ENCODE measurements at places on chromosomes 2 and 18.

DNA sequence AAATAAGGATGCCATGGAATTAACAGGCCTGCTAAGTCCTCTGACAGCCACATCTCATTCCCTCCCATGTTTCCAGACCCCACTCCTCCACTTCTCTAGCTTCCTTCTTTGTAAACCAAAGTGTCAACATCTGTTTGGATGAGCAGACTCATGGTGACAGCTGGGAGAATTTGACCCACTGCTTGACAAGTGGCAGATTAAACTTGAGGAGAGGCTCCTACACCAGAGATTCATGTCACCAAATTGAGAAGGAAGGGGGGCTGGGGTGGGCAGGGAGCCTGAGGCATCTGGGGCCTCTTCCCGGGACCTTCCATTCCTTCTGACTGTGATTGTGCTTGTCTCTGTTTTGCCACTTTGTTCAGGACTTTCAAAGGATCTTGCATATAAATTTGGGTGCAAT is 41.0 kb upstream of the IGFBP5 start:
- DNase-seq, result no peak

GRCh38 chr18:47826157-47827074 is 104.0 kb downstream of the SMAD2 start:
- no peak for DNase-seq

DNA sequence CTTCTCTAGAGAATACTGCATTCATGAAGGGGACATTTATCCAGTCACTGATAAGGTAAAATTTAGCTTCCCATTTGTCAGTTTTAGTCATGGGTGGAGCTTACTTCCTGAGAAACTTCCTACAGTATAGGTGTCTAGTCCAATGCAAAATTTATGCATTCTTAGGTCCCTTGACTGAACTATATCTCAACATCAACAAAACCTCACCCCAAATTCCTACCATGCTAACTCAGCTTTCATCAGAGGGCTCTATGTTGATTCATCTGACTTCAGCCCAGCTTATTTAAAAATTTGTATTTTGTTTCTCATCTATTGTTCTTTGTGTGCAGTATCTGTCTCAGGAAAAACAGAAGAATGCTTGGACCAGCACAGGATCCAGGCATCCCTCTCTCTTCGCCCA is 296.4 kb upstream of the ACVR2A start:
- DNase-seq, result no peak

GRCh38 chr2:240875228-240876034 is 6.8 kb downstream of the AGXT start:
- no peak for DNase-seq

DNA sequence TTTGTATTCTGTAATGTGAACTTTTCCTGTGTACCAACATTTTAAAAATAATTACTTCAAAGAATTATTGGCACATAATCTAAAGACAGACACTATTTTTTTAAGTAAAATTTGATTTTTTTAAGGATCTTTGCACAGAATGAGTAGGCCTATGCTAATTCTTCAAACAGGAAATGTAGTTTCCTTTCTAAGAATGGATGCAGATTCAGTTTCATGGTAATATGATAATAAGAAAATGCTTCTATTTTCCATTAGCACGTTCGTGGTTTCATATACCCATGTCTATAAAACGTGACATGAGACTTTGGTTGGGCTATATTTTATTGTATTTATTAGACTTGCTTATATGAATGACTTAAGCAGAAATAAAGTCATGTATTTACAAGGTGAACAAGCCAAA is 191.8 kb upstream of the RBBP8 start:
- no peak for DNase-seq

- DNase-seq, result no peak
Measured at GRCh38 chr2:37892436-37893114, 32.5 kb upstream of the RMDN2 start.

GRCh38 chr2:47226132-47226922 is 71.2 kb upstream of the STPG4 start:
- DNase-seq, result no peak

GRCh38 chr18:74251297-74252038 is 40.3 kb downstream of the CYB5A start:
- no peak for DNase-seq

GRCh38 chr2:75728614-75729419 is 18.1 kb upstream of the GCFC2 start:
- DNase-seq, result no peak

- DNase-seq, result no peak
Measured at GRCh38 chr18:52936931-52937330, 596.9 kb downstream of the DCC start.

DNA sequence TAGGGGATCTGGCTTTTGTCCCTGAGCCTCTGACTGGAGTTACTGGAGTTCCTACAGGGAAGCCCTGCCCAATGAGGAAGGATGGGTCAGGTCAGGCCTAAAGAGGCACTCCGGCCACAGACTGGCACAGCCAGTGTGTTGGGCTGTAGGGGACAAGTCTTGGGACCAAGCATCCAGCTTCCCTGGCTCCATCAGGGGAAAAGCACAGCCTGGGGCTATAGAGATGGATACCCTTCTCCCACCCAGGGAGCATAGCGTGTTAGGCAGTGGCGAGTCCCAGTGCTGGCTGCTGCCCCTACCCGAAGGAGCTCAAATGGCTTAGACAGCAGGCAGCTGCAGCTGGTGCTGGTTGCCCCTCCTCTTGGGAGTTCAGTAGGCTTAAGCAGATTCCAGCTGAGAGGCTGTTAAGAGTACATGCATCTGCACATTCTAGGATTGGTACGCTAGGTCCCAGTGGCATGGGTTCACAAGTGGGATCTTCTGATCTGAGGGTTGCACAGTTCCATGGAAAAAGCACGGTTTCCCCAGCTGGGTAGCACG is 111.4 kb downstream of the DCDC2C start:
- DNase-seq, result no peak

- no peak for DNase-seq
Measured at GRCh38 chr2:31483246-31483645, 68.7 kb upstream of the XDH start.

- no peak for DNase-seq
Measured at GRCh38 chr2:230205721-230206120, 14.1 kb downstream of the SP110 start.

- no peak for DNase-seq
Measured at GRCh38 chr2:182377467-182377866, 49.4 kb downstream of the PDE1A start.

DNA sequence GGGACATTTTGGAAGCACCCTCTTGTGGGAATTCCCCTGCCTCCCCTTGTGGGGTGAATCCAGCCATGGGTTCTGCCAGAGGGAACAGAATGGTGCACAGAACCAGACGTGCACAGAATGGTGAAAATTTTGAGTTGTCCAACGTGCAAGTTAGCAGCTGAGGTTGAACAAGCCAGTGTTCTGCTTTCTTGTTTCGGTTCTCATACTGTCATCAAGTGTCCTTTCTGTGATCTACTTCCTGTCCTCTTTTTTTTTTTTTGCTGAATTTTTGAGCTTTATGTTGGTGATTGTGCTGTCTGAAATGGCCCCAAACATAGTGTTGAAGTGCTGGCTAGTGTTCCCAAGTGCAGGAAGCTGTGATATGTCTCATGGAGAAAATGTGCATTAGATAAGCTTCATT is 21.5 kb upstream of the REEP1 start:
- no peak for DNase-seq

DNA sequence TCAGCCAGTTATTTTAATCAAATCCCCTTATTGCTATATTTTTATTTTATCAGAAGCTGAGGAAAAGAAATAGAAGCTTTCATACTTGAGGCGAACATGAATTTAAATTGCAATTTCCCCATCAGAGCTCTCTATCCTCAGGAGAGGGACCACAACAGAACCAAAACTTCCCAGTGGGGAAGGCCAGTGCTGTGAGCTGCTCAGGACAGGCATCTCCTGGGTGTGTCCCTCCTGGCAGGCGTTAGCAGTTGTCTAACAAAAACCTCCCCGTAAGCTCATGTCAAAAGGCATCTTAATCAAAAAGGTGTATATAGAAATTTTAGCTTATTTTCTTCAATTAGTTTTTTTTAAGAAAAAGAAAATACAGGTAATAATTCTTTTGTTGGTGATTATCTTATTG is 93.0 kb downstream of the PID1 start:
- no peak for DNase-seq

DNA sequence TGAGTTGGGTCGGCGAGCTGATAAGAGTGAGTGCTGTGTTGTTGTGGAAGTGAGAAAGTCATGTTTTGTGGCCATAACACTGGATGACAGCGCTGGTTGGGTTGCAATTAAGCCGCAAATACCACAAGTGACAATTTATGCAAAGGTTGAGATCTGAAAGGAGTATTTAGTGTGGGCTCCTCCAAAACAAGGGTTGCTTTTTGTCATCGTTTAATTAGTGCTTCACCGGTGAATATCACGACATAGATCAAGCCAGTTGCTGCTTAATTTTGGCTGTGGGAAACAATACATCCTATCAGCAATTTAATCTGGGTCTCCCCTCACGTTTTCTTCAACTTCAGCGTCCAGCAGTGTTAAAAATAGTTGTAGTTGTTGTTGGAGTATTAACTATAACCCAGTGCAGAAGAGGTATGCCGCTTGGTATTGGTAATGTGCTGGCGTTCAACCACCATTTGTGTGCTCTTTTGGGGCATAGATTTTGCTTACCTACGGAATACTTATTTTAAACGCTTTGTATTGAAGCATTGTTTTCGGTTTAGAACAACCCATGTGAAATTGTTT is 662 bp downstream of the ACVR2A start:
- no peak for DNase-seq

- no peak for DNase-seq
Measured at GRCh38 chr2:228048838-228049490, 132.5 kb downstream of the SPHKAP start.

DNA sequence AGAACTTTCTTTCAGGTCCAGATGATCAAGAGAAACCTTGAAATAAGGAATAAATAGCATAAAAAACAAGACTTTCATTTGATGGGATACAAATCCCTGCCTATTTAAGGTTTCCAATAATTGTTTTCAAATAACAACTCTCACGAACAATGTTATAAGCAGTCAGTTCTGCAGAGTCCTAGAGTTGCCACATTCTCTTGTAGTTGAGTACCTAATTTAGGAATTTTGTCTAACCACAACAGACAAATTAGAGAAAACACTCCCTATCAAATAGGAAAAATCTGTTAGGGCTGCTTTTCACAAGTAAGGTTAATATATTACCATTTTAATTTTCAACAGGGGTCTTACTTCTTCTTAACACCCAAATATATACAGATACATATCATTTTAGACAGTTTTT is 130.1 kb upstream of the CDH20 start:
- no peak for DNase-seq

DNA sequence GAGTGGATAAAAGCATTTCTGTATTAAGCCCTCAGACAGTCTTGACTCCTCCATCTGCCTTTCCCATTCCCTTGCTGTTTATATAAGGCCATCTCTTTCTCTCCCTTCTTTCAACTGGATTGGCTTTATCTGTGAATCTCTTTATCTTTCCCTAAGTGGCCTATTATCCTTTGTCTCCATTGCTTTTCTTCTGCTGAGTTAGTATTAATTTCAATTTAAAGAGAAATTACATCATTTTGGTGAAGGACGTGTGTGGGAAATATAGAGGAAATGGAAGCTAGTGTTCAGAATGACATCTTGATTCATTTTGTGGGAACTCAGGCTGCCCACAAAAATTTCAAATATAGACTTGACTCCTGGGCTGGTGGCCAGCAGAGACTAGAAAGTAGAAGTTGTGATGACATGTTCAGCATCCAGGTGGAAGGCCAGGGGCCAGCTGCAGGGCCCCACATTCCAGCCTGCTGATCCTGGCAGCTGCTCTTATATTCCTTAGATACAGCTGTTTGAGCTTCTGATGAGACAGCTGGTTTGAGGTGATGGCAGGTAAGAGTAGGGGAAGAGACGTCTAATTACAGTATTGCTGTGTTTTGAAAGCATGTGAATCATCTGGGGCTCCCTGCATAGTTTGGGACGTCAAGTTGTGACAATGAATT is 52.3 kb downstream of the DIS3L2 start:
- no peak for DNase-seq

- DNase-seq, result no peak
Measured at GRCh38 chr2:230749111-230749510, 36.5 kb downstream of the CAB39 start.

- DNase-seq, result no peak
Measured at GRCh38 chr2:138622613-138623012, 121.0 kb downstream of the SPOPL start.

- DNase-seq, result no peak
Measured at GRCh38 chr2:55556809-55557208, 37.3 kb downstream of the CFAP36 start.

DNA sequence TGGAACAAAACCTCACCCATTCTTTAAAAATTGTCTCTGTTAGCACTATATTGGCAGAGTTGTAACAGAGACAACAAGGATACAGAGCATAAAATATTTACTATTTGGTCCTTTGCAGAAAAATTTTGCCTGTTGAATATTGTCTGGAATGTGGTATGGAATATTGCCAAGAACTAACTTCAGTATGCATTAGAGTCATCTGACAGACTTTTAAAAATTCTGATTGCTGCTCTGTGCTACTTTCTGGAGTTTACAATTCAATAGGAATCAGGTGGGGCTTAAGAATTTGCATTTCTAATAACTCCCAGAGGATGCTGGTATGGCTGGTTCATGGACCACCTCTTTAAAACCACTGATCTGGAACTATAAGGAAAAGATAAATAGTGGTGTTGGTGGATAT is 32.8 kb upstream of the NYAP2 start:
- DNase-seq, result no peak

GRCh38 chr2:229800997-229801754 is 86.8 kb upstream of the DNER start:
- peak; percentile 60 for DNase-seq

GRCh38 chr2:211494536-211494935 is 938.1 kb downstream of the CPS1 start:
- no peak for DNase-seq

GRCh38 chr2:172726172-172726735 is 9.4 kb upstream of the RAPGEF4 start:
- no peak for DNase-seq

GRCh38 chr2:4973354-4973753 is 718.8 kb upstream of the SOX11 start:
- no peak for DNase-seq

DNA sequence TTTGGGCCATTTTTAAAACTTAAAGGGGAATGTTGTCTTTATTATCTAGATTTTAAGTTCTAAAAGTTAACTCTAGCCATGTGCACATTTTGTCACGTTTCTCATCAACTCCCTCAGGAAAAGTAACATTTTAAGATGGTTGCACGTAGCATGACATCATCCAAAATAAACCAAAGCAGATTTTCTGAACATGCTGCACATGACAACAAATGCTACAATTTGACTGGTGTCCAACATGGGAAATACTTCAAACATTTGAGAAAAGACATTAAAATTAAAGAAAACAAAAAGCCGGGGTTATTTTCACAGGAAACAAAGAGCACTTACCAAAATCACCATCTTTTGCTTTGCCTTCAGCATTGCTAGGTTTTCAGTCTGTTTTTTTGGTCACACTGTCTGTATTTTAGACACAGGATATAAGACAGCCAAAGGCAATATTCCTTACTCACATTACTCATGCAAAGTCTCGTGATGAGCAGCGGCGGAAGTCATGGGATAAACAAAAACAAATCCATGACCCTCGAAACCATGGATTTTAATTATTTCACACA is 51.3 kb upstream of the RND3 start:
- no peak for DNase-seq

- no peak for DNase-seq
Measured at GRCh38 chr2:119431155-119431975, at the start of gene TMEM37. Gene TMEM37 (plus strand): TSS chr2:119431854. CDS start chr2:119431904, 50 bp downstream.

GRCh38 chr18:74836296-74837139 is 238.8 kb downstream of the ZNF407 start:
- DNase-seq, result no peak

- DNase-seq, result peak; percentile 81
Measured at GRCh38 chr2:241315879-241316631, at the start of gene SEPTIN2. Gene SEPTIN2 (plus strand): TSS chr2:241315925. CDS start chr2:241324233, 8,308 bp downstream.

All from activated CD4-positive, CD25-positive, alpha-beta regulatory T cell treated with anti-CD3 and anti-CD28 coated beads, Interleukin-2, amount 50 U/mL, for 72 hours (primary cell).